ENCODE measurements at places on chromosomes 13 and 19.

DNA sequence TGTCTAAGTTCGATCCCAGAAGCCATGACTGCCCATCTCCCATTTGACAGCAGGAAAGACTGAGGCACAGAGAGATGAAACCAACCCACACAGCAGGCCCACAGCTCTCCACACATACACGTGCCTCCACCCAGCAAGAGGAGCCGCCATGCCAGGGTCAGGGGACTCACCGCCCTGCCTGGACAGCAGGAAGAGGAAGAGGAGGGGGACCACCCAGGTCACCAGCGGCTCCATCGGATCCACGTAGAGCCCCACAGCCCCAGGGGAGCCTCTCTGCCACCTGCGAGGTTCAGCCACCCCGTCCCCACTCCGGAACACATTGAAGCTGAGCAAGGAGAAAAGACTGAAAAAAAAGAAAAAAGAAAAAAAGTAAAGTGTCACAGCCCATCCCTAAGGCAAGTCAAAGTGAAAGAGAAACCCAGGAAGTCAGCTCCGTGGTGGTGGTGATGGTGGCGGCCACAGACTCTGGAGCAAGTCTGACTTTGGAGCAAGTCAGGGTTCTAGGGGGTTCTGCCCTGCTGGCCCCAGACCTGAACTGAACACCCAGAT is at the start of gene IL12RB1:
Gene IL12RB1, minus strand, starts transcription at position 345 of the 549 bp plus-strand sequence. Its CDS starts 111 bp downstream, at position 234.
- DNase-seq = no peak

GRCh38 chr19:15340086-15340485 is 7.7 kb upstream of the BRD4 start:
- no peak for DNase-seq

DNA sequence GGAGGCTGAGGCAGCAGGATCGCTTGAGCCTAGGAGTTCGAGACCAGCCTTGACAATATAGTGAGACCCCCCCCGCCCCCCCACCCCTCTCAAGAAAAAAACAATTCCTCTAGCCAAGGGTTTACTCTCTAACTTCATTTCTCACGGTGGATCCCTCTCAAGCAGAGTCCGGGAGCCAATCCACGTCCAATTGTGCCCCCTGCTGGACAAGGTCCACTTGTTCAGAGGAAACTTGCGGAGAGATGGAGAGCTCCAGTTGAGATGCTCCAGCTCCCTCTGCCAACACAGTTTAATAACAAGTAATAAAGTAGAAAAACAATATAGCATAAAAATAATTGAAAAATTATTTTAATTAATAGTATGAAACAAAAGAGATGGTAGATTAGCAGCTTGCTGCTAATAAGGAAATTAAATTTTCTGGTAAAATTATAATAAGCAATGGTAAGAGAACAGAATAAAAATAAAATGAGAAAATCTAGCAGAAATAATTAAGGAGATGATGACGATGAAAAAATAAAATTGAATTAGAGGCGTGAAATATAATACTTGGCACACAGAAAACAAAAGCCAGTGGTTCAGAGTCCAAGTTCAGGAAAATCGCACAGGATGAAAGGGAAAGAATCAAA is 14.5 kb upstream of the SIGLEC14 start:
- DNase-seq = peak; percentile 56

DNA sequence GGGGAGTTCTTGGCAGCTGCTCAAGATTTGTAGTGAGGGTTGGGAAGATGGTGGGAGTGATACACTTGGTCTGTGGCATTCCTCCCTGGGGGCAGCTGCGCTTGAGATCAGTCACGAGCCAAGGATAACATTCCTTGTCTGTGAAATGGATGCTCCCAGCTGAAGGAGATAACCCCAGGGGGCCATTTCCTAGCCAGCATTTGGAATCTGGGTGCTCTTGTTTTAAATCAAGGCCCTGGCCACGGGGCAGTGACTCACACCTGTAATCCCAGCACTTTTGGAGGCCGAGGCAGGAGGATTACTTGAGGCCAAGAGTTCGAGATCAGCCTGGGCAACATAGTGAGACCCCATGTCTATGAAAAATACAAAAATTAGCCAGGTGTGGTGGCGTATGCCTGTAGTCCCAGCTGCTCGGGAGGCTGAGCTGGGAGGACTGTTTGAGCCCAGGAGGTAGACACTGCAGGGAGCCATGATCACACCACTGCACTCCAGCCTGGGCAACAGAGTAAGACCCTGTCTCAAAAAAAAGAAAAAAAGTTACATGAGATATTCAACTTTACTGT is 4.6 kb downstream of the PKN1 start:
- no peak for DNase-seq

GRCh38 chr19:36003284-36003683 is 5.3 kb downstream of the SYNE4 start:
- no peak for DNase-seq

DNA sequence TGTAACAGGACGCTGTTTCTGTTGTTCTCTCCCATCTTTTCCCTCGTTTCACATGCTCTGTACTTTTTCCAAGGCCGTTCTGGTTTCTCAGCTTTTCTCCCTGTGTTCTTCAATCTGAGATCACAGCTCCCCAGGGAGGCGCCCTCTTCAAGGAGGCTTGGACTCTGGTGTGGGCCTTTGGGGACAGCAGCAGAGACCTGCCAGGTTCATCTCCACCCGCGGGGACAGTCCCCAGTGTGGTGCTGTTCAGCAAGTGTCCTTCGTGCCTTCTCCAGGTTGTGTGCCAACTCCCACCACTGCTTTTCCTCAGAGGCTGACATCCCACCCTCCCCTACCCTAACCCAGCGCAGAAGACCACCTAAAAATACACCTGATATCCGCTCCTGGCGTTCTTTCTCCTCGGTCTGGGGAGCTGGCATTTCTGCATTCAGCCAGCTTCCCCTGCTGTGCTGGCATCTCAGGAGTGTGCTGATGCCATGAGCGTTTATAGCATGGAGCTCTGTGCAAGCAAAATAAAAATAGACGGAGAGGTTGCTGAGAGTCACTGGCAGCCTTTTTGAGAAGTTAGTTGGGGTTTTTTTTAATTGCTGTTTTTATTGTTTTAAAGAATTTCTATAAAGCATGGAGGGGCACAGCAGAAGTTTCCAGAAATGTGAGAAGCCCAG is 149.4 kb downstream of the STK24 start:
- no peak for DNase-seq

GRCh38 chr13:84741253-84741652 is 859.0 kb upstream of the SLITRK1 start:
- DNase-seq = no peak

GRCh38 chr19:50548191-50549058 is 19.8 kb downstream of the LRRC4B start:
- DNase-seq = no peak

GRCh38 chr19:29944390-29945012 is 2.5 kb downstream of the URI1 start:
- DNase-seq = no peak

- DNase-seq = no peak
Measured at GRCh38 chr13:76016799-76017400, 380.8 kb downstream of the LMO7 start.
